CD4-positive, alpha-beta memory T cell (primary cell): ENCODE measurements at places on chromosomes 12 and 14. TPM values are rescaled to one million over a fixed set of nuclear protein-coding genes. Genes with fewer than 3 reads are reported as not detected.

- H3K27me3 ChIP-seq: peaks cover 4% of the 10 kb centered on the region
- no peak overlapping the region for H3K27ac ChIP-seq
- no peak overlapping the region for H3K4me3 ChIP-seq
These were observed 8.4 kb downstream of the GSC start for GRCh38 chr14:94761348-94761996.

KRT82 gene
- total RNA-seq: not detected

- H3K4me3 ChIP-seq: no peak overlapping the region
- no peaks in the 10 kb centered on the region for H3K36me3 ChIP-seq
- no peak for DNase-seq
- no peaks in the 10 kb centered on the region for H3K4me1 ChIP-seq
- H3K27me3 ChIP-seq: no peaks in the 10 kb centered on the region
These were observed 75.8 kb upstream of the DDHD1 start for GRCh38 chr14:53228966-53229365.

DNA sequence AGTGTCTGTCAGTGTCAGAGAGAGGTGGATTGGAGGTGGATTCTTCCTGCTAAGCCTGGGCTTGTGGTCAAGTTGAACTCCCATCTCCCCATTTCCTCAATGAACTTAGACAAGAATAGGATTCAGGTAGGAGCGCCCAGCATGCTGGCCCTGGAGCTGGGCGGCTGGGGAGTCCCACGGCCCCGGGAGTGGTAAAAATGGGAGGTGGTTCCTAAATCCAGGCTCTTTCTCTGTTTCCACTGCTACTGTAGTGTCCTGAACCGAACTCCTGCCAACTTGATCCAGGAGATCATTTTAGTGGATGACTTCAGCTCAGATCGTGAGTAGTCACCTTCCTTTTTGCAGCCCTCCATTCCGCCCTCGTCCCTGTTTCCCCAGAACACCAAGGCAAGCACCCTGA is 65.1 kb downstream of the GALNT16 start:
- no peak overlapping the region for H3K4me3 ChIP-seq
- no peak overlapping the region for H3K27ac ChIP-seq
- DNase-seq: no peak
- H3K27me3 ChIP-seq: no peaks in the 10 kb centered on the region
- H3K36me3 ChIP-seq: no peaks in the 10 kb centered on the region

- no peaks in the 10 kb centered on the region for H3K36me3 ChIP-seq
- DNase-seq: no peak
- no peaks in the 10 kb centered on the region for H3K4me1 ChIP-seq
- H3K4me3 ChIP-seq: no peak overlapping the region
These were observed 36.8 kb upstream of the SPTSSA start for GRCh38 chr14:34498684-34499412.

DNA sequence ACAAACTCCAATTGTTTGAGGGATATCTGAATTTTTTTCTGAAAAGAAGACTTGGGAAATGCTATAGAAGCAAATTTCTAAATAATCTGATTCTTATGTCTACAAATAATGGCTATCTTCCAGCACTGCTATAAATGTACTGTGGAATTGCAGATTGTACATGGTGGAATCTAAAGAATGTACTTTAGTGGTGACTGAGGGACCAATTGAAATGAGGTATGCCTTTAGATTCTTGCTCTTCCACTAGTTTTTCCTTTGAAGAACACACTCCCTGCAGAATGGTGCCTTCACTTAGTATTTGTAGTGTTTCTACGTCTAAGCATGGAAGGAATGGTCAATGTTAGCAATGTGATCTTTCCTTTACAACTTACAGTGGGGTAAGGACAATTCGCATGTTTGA is 11.7 kb upstream of the PRB4 start:
- H3K27ac ChIP-seq: no peak overlapping the region
- DNase-seq: no peak
- H3K4me3 ChIP-seq: no peak overlapping the region
- H3K27me3 ChIP-seq: no peaks in the 10 kb centered on the region
- H3K36me3 ChIP-seq: no peaks in the 10 kb centered on the region
- no peaks in the 10 kb centered on the region for H3K4me1 ChIP-seq

DNA sequence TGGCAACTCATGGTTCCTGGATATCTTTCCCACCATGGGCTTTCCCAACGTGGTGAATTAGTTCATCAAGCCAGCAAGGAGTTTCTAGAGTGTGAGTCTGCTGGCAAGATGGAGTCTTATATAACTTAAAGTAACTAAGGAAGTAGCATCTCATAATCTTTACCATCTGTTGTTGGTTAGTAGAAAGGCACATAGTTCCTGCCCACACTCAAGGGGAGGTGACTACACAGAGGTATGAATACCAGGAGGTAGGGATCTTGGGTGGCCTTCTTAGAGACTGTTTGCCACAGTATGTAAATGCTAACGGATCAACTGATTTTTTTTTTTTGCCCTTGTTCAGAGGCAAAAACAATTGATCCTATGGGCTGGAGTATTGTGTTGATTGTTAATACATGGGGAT is 446.9 kb downstream of the ATP23 start:
- no peaks in the 10 kb centered on the region for H3K36me3 ChIP-seq
- no peak overlapping the region for H3K4me3 ChIP-seq
- no peaks in the 10 kb centered on the region for H3K4me1 ChIP-seq
- DNase-seq: no peak

LRTM2 gene
- total RNA-seq: not detected

PRPH gene
- not detected for total RNA-seq
